ENCODE measurements at places on chromosomes 13 and 19. TPM values are rescaled to one million over a fixed set of nuclear protein-coding genes. Genes with fewer than 3 reads are reported as not detected.
A peak's percentile ranks its signal among the peaks of the same experiment; 100 is the strongest.

SGCG gene
- total RNA-seq = not detected

POGLUT2 gene
- 1.00 TPM for total RNA-seq

MEIOSIN gene
- not detected for total RNA-seq

ACER1 gene
- total RNA-seq = 1.7 TPM

DNA sequence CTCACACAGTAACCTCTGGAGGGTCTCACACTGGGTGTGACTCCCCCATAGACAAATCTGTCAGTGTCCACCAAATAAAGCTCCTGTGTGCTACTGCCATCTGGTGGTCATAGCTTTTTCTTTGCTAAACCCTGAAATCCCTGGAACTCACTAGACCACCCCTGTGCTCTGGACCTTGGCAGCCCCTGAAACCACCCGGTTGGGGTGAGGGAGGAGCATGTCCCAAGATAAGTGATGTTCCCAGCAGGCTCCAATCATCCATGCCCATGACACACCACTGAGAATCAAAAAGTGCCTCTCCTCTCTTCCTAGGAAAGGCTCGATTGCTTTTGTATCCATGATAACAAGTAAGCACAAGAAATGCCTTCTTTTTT lies 6.5 kb upstream of the HSD17B14 start:
- peak; percentile 77 for DNase-seq

DNA sequence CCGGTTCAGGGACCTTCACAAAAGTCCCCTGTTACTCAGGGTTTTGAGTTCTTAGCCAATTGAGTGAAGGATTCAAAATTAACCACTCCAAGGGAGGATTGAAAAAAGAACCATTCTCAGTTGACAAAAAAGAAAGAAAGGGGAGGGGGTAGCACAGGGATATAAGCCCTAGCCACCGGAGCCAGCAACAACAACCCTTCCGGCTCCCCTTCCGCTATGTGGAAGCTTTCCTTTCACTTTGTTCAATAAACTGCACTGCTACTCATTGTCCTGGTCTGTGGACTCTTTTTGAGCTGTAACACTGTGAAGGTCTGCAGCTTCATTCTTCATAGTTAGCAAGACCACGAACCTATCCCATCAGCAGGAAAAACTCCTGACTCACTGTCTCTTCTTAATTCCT lies 1488.1 kb upstream of the PRR20A start:
- DNase-seq = no peak

- no peak for DNase-seq
These were observed 961.2 kb downstream of the PCDH17 start for GRCh38 chr13:58592786-58593185.

DNA sequence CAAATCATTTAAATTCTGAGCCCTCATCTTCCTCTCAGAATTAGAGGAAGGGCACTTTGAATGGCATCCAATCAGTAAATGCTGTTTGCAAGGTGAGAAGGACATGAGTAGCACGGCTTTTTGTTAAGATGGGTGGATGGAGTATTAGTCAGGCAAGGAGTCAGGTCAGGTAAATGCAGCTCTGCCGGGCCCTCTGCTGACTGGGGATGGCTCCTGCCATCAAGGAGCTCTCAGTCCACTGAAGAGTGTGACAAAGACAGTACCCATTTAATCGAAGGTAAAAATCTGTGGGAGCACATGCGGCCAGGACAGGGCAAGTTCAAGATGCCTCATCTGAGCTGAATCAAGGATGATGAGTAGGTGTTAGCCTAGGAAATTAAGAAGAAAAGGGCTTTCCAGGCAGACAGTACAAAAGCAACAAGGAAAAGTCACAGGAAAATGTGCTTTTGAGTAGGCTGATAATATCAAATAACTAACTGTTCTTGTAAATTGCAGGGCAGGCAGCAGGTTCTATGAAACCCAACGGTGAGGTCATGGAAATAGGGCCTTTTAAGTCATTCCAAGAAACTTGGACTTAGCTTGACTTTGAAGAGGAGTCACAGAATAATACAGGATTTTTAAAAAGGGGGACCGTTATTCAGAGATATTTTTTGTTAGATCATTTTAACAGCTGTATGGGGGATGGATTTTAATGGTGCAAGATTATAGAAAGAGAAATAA lies 670.5 kb upstream of the ARGLU1 start:
- DNase-seq = no peak

All from CD8-positive, alpha-beta T cell (primary cell).